Mucosa of gallbladder (tissue), 1 donor: ENCODE measurements at places on chromosomes 3 and 15. TPM values are rescaled to one million over a fixed set of nuclear protein-coding genes. Genes with fewer than 3 reads are reported as not detected.

DNA sequence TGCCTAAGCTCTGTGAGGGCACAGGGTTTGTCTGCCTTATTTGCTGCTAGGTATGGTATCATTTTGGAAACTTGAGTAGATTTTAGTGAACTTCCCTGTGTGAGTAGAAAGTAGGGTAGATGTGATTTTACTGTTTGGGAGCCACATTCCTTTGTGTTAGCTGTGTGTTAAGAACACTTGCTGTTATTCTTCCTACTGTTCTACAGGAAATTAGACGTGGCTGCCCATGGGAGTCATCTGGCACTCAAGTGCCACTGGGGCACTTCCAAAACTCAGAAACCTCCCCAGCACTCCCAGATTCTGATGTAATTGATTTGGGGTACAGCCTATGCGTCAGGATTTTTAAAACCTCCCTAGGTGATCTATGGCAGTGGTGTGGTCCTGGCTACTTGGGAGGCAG, 369.9 kb upstream of the C2CD4B start:
- no peak for DNase-seq

- peak; percentile 14 for DNase-seq
Measured at GRCh38 chr15:46815765-46816164, 901.5 kb upstream of the SEMA6D start.

CCDC54 gene
- not detected for total RNA-seq

CERS3 gene
- total RNA-seq, result not detected

ATP13A5 gene
- total RNA-seq, result 0.86 TPM

HIGD2B gene
- not detected for total RNA-seq
